ENCODE measurements at places on chromosomes 1 and 21. TPM values are rescaled to one million over a fixed set of nuclear protein-coding genes. Genes with fewer than 3 reads are reported as not detected.

- H3K4me3 ChIP-seq, result no peak overlapping the region
- no peak overlapping the region for H3K27ac ChIP-seq
- no peak for DNase-seq
- no peaks in the 10 kb centered on the region for H3K27me3 ChIP-seq
Observed at GRCh38 chr1:6294890-6295556, 34.1 kb upstream of the GPR153 start.

TSPAN2 gene
- total RNA-seq, result 0.84 TPM

DNA sequence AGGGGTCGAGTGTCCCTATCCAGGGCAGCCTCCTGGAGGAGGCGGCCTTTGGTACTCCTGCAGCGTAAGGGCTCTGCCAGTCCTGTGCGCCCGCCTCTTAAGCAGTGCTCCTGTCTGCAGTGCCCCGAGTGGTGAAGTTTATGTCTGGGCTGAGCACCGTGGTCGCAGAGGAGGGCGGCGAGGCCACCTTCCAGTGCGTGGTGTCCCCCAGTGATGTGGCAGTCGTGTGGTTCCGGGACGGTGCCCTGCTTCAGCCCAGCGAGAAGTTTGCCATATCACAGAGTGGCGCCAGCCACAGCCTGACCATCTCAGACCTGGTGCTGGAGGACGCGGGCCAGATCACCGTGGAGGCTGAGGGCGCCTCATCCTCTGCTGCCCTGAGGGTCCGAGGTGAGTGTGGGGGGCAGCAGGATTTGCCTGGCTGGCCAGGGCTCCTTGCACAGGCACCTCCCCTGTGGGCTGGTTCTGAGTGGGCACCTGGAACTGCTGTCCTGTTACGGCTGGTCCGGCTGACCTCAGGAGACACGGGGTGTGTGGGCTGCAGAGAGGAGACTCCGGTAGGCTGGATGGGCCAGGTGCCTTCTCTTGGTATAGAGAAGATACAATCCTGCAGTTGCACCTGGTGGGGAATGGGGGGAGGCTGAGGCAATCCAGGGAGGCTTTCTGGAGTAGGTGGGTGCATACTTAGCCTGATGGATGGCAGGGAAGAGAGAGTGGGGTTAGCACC is 66.8 kb downstream of the OBSCN start:
- no peaks in the 10 kb centered on the region for H3K27me3 ChIP-seq
- H3K4me3 ChIP-seq, result no peak overlapping the region
- H3K36me3 ChIP-seq, result peaks cover 41% of the 10 kb centered on the region
- no peak overlapping the region for H3K27ac ChIP-seq
- H3K4me1 ChIP-seq, result peaks cover 5% of the 10 kb centered on the region

DNA sequence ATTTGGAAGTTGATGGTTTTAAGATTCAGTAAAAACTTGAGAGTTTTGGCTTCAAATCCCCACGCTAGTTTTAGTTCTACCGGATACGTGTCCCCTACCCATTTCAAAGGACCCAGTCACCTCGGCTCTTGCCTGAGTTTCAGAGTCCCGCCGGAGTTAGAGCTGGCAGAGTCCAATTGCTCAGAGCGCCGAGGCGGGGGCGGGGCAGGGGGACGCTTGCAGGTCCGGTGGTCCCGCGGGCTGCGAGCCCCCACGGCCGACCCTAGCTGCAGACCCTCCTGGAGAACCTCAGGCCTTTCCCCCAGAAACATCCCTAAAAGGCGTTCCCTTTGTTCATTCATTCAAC is 765 bp upstream of the VPS45 start:
- peak overlapping the region; percentile 81 for H3K27ac ChIP-seq
- H3K4me3 ChIP-seq, result peak overlapping the region; percentile 82
- H3K4me1 ChIP-seq, result no peaks in the 10 kb centered on the region
- H3K27me3 ChIP-seq, result no peaks in the 10 kb centered on the region
- no peak for DNase-seq
- no peaks in the 10 kb centered on the region for H3K36me3 ChIP-seq

GRCh38 chr21:43667191-43667904 is 8.0 kb downstream of the RRP1B start:
- no peak for DNase-seq
- H3K27ac ChIP-seq, result no peak overlapping the region
- no peaks in the 10 kb centered on the region for H3K27me3 ChIP-seq
- H3K4me1 ChIP-seq, result peaks cover 2% of the 10 kb centered on the region
- no peak overlapping the region for H3K4me3 ChIP-seq

GRCh38 chr1:178692564-178693327 is 32.3 kb upstream of the RALGPS2 start:
- no peak for DNase-seq
- no peak overlapping the region for H3K4me3 ChIP-seq
- H3K27ac ChIP-seq, result no peak overlapping the region
- no peaks in the 10 kb centered on the region for H3K27me3 ChIP-seq
- H3K4me1 ChIP-seq, result no peaks in the 10 kb centered on the region

- H3K36me3 ChIP-seq, result no peaks in the 10 kb centered on the region
- DNase-seq, result peak; percentile 67
- no peaks in the 10 kb centered on the region for H3K27me3 ChIP-seq
Observed at GRCh38 chr1:17605582-17606344, 66.3 kb downstream of the ARHGEF10L start.

GRCh38 chr1:236830560-236830959 is 35.5 kb downstream of the MTR start:
- H3K27ac ChIP-seq, result peak overlapping the region; percentile 23
- no peaks in the 10 kb centered on the region for H3K27me3 ChIP-seq
- no peaks in the 10 kb centered on the region for H3K4me1 ChIP-seq
- H3K36me3 ChIP-seq, result peaks cover 14% of the 10 kb centered on the region

GRCh38 chr1:91400133-91400725 is 4.4 kb downstream of the HFM1 start:
- no peaks in the 10 kb centered on the region for H3K36me3 ChIP-seq
- no peak overlapping the region for H3K4me3 ChIP-seq
- DNase-seq, result no peak
- H3K27me3 ChIP-seq, result no peaks in the 10 kb centered on the region
- peaks cover 11% of the 10 kb centered on the region for H3K4me1 ChIP-seq

- H3K4me1 ChIP-seq, result no peaks in the 10 kb centered on the region
- no peak overlapping the region for H3K4me3 ChIP-seq
- no peak overlapping the region for H3K27ac ChIP-seq
- DNase-seq, result no peak
- H3K36me3 ChIP-seq, result no peaks in the 10 kb centered on the region
Observed at GRCh38 chr1:237953238-237953637, 62.5 kb upstream of the ZP4 start.
